ENCODE measurements at places on chromosomes 5 and 9.

DNA sequence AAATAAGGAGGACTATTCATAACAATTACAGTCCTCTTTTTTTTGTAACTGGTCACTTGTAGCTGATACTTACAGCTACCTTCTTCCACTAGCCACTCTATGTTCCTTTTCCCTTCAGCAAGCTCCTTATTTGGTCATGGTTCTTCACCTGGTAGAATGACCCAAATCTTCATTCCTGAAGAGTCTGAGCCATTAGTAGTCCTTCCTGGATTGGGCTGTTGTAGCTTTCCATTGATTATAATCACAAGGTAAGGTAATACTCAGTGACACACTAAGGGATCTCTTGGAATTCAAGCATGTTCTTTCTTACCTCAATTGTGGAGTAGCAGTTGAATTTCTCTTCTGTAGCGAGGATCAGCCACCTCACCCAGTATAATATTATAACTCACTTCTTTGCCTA lies 25.5 kb upstream of the ITGA2 start:
- no peak for DNase-seq

DNA sequence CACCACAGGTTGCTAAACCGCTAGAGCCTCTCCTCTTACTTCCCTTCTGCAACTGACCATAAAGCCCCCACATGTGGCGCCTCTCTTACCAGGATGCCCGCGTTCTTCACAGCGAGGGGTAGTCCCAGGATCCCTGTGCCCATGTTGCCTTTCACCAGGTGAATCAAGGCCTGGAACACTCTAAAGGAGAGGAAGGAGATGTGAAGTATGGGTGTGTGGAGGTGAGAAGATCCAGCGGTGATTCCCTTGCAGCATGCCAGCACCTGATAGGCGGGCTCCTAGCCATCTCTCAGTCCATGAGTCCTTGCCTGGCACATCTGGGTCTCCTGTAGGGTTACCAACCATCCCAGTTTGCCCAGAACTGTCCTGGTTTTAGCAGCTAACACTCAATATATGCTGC lies 3.3 kb downstream of the SLC36A2 start:
- no peak for DNase-seq

DNA sequence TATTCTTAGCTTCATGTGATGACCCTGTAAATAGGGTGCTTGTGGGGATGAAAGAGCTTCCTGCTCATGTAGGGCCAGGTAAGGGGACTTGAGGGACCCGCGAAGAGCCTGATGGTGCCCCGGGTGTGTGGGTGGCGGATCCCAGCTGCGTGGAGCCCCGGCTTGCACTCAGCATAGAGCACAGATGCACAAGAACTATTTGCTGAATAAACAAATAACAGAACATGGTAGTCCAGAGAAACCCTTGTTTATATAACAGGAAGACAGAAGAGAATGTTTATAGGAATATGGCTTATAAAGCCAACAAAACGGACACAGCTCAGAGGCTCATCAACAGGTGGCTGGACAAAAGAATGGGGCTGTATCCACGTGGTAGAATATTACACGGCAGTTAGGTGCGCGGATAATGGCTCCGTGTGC lies 106.9 kb upstream of the COL5A1 start:
- no peak for DNase-seq

- DNase-seq, result no peak
Observed at GRCh38 chr9:37904445-37905130, 661 bp upstream of the SLC25A51 start.

GRCh38 chr9:92468206-92468605 lies 14.1 kb downstream of the ASPN start:
- no peak for DNase-seq

DNA sequence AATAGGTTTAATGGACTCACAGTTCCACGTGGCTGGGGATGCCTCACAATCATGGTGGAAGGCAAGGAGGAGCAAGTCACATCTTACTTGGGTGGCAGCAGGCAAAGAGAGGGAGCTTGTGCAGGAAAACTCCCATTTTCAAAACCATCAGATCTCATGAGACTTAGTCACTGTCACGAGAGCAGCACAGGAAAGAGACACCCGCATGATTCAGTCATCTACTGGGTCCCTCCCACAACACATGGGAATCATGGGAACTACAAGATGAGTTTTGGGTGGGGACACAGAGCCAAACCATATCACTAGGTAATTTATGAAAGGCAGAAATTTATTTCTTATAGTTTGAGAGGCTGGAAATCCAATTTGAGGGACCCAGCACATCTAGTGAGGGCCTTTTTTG lies 40.0 kb downstream of the MTREX start:
- DNase-seq, result no peak

DNA sequence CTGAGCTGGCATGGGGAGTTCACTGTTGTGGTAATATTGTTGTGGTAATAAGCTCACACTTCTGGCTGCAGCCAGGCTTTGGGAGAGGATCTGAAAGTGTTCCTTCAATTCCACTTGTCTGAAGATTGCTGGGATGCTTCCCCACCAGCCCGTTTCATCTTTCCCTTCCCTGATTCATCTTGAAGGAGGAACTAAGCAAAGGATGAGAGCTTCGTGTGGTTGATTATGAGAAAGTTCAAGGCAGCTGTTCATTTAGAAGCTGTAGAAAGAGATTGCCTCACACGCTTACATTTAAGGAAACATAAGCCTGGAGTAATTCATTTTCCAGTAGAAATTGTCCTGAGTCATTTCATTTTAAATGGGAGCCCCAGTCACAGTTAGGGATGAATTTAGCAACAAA lies 122.4 kb upstream of the GAS1 start:
- no peak for DNase-seq

DNA sequence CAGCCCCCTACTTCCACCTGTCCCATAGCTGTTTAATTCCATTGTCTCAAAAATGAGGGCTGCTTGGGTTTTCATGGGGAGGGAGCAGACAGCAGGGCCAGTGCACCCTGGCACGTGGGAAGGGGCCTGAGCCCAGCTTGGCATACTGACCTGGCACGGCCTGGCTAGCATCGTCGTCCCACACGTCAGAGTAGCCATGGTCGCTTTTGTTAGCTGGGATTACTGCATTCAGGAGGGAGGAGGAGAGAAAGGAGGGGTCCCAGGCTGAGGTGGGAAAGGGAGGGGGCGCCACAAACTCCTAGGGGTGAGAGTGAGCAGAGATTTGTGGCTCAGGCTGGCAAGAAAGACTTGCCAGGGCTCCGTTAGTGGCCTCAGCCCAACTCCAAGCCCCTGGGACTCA lies 21.1 kb upstream of the CYSTM1 start:
- DNase-seq, result no peak

DNA sequence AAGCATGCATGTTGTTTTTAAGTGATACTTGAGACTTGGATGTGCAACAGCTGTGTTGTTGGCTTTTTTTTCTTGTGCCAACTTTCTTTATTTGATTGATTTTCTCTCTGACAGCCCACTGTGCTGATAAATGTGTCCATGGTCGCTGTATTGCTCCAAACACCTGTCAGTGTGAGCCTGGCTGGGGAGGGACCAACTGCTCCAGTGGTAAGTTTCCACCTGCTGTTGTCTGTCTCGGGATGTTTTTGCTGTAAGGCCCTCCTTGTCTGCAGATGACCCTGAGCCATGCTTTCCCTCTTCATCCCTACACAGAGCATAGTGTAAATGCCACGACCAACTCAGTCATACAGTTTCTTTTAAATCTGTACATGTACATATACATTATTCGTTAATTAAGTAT lies 79.2 kb downstream of the MEGF10 start:
- DNase-seq, result no peak

GRCh38 chr5:103849934-103850333 lies 287.3 kb upstream of the NUDT12 start:
- no peak for DNase-seq

DNA sequence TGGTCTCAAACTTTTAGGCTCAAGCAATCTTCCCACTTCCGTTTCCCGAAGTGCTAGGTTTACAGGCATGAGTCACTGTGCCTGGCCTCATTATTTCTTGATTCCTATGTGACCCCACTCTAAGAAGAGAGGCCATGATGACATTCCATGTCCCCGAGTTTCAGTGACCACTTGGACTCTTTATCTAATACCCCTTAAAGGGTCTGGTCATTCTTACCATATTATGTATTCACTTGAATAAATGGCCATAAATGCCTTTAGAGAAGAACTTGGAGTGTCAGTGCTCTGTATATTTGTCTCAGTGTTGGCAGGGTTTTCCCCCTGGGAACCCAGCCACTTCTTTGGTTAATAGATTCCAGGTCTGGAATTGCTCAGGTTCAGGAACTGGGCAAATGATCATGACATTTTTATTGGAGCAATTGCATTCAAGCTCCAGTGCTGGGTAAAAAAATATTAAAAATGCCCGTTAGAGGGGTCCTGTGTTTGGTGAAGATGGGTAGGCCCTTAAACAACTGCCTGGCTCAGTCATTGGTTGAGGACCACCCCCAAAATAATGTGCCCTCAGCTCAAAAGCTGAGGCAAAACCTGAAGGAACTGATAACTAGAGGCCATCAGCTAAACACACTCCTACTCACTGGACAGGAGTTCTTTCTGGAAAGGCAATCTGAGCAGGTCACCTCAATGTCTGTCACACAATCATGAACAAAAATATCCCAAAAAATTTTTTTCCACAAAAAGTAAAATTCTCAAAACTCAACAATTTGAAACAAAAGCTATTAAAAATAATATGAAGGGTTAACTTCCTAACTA lies 186.6 kb upstream of the ZNF608 start:
- DNase-seq, result no peak

GRCh38 chr9:71676460-71676859 lies 91.9 kb downstream of the CEMIP2 start:
- DNase-seq, result no peak

Measured in lower leg skin (tissue), 4 donors.